ENCODE measurements at places on chromosomes 2 and 18. TPM values are rescaled to one million over a fixed set of nuclear protein-coding genes. Genes with fewer than 3 reads are reported as not detected.

GRCh38 chr2:204665207-204665606 is 119.9 kb downstream of the PARD3B start:
- DNase-seq, result no peak

STARD6 gene
- total RNA-seq, result not detected

DNA sequence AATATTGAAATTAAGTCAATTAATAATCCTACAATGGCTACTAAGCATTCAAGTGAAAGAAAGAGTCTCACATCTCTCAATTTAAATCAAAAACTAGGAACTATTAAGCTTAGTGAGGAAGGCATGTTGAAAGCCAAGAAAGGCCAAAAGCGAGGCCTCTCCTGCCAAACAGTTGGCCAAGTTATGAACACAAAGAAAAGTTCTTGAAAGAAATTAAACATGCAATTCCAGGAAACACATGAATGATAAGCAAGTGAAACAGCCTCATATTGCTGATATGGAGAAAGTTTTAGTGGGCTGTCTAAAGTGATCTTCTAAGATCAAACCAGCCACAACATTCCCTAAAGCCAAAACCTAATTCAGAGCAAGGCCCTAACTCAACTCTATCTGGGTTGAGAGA is 11.8 kb downstream of the RDH14 start:
- DNase-seq, result no peak

DNA sequence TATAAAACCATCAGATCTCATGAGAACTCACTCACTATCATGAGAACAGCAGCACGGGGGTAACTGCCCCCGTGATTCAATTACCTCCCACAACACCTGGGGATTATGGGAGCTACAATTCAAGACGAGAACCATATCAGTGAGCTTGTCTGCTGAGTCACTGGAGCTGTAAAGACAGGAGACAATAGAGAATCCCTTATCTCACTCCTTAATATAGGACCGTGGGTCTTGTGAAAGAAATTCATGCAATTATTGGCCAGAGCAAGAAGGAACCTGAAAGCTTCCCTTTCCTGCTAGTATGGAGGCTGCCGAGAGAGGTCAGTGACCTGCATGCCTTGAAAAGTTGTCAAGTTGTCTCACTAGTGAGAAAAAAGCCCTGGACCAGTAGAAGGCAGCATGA is 9.5 kb upstream of the TNFAIP6 start:
- DNase-seq, result no peak

TTC31 gene
- 41.0 TPM for total RNA-seq

RPRM gene
- total RNA-seq, result not detected

- peak; percentile 84 for DNase-seq
These were observed 46.1 kb downstream of the SERTAD2 start for GRCh38 chr2:64607381-64608304.

GPBAR1 gene
- 49.3 TPM for total RNA-seq

DNA sequence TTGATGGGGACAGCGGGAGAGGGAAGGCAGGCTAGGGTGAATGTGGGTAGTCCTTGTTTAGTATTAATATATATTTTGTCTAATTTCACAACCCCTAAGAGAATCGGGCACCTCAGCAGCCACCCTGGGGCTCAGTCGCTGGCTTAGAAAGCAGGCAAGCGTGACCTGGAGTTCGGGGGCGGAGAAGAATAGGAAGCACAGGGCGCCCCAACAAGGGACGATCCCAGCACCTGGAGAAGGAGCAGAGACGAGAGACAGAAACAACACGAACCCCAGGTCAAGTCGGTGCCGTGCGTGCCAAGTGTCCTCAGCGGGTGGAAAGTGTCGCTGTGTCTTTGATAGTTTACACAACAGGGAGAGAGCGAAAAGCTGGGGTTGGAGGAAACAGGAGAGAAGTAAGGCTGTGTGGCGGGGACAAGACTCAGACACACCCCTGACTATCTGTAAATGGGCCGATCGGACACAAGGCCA is 95.4 kb downstream of the NFATC1 start:
- DNase-seq, result no peak

- no peak for DNase-seq
These were observed 89.9 kb downstream of the UBE2E3 start for GRCh38 chr2:181070119-181070835.

CNDP1 gene
- total RNA-seq, result 4.0 TPM

DNA sequence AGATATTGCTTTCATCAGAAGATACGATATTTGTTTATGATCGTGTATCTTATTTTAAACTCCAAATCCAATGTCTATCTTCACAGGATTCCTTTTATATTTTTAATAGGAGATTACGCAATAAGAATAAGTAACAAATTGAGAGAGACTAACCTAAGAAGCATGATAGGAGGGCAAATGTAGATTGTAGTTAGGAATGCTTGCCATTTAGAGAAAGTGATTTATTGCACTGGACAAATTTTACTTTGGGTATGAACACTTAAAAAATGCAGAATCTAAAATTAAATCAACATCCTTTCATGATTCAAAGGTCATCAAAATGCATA is 563.4 kb upstream of the POU3F3 start:
- no peak for DNase-seq

TMEM198 gene
- 4.4 TPM for total RNA-seq

Data from mucosa of gallbladder (tissue), 1 donor.